ENCODE measurements at places on chromosomes 3 and 15.

DNA sequence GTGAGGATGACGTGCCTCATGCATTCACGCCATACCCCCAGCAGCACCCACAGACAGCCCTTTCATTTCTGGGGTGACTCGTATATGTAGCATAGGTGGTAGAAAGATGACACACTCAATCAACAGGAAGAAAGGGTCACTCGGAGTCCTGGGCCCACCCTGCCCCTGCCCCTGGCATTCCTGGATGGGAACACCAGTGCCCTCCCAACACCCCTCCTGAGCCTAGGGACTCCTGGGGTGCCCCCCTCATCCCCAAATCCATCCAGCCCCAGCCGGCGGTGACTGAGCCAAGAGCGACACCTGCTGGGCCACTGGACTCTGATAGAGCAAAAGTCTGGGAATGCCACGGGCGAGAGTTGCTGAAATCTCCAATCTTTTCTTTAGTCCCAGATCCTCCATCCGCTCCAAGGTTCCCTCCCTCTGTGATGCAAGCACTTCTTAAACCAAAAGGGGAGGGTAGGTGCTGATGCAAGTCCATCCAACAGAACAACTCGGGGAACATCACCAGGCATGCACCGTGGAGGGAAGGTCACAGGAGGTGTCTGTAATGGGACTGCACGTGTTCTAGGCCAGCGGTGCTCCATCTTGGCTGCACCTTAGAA is 31.1 kb downstream of the ACAN start:
- no peaks in the 10 kb centered on the region for H3K36me3 ChIP-seq
- no peak overlapping the region for H3K4me3 ChIP-seq
- H3K27ac ChIP-seq, result peak overlapping the region; percentile 13
- H3K27me3 ChIP-seq, result no peaks in the 10 kb centered on the region
- no peaks in the 10 kb centered on the region for H3K4me1 ChIP-seq
- DNase-seq, result peak; percentile 38

DNA sequence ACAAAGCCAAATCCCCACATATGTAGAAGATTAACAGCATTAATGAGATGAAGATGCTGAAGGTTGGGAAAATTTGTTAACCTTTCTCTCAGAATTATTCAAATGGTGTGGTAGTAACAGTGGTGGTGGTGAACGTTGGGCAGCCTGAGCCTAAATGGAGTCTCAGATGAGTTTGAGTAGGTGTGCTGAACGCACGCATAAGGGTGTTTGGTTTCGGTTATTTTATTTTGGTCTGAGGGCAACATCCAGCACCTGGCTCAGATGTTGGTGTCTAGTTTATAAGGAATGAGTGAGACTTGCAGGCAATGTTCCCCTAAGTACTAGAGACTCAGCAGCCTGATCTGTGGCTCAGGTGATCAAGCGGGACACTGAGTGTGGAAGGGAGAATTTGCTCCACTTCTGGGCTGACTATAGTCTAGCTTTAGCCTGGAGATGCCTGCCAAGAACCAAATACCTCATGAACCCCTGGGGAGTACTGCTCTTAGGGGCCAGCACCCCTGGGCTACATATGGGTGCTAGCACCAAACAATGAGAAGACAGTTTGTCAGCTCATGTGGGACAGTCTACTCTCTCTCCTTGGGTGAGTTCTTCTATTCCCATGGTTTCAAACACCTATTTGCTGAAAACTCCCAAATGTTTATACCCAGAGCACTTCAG is 39.5 kb upstream of the ATP2C1 start:
- no peaks in the 10 kb centered on the region for H3K36me3 ChIP-seq
- DNase-seq, result no peak
- no peaks in the 10 kb centered on the region for H3K27me3 ChIP-seq
- H3K27ac ChIP-seq, result no peak overlapping the region
- no peak overlapping the region for H3K4me3 ChIP-seq

DNA sequence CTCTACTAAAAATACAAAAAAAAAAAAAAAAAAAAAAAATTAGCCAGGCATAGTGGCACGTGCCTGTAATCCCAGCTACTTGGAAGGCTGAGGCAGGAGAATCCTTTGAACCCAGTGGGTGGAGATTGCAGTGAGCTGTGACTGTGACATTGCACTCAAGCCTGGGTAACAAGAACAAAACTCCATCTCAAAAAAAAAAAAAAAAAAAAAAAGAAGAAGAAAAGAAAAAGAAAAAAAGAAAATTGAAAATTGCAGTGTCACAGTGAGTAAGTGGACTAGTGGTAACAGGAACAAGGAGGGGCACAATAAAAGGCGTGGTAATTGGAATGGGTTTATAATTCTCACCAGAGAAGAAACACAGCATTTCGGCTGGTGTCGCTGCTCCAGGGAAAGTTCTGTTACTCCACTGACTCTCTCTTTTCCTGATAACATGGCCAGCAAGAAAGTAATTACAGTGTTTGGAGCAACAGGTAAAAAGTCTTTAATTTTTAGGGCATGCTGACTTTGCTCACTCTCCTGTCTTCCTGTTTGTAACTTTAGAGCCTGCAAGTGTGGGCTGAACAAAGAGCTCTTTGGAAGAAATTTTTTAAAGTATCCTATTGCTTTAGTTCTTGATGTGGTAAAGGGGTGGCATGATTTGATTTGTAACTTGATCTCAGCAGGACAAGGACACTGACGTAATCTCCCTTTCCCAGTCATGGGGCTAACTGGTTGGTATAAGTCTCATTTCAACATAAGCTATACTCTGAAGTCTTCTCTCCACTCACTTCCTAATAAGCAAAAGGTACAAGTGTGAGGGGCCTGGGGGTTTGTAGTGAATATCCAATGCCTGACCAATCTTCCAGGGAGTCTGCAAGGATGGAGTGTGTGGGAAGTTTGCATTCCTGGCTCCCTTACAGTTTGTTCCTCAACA is 22.1 kb upstream of the TRA2B start:
- no peak for DNase-seq
- no peaks in the 10 kb centered on the region for H3K27me3 ChIP-seq
- H3K36me3 ChIP-seq, result no peaks in the 10 kb centered on the region

DNA sequence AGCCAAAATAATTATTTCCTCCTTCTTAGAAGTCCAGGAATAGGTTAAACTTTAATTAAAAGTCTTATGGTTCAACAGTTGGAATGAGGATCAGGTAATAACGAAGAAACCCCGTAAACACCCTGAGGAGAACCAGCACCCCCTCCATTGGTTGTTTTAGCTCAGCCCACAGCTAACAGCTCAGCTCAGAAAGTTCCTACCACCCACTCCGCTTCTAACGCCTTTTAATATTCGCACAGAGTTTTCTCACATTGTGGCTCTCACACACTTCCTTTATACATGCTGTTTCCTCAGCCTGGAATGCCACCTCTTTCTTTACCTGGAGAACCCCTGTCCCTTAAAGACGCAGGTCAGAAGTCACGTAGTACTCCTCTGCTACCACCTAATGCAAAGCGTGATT is 17.0 kb downstream of the CX3CR1 start:
- DNase-seq, result no peak
- no peaks in the 10 kb centered on the region for H3K27me3 ChIP-seq
- no peak overlapping the region for H3K4me3 ChIP-seq
- H3K4me1 ChIP-seq, result no peaks in the 10 kb centered on the region

GRCh38 chr3:40169983-40170382 is 139.5 kb upstream of the EIF1B start:
- H3K4me1 ChIP-seq, result no peaks in the 10 kb centered on the region
- DNase-seq, result no peak
- no peak overlapping the region for H3K27ac ChIP-seq
- no peak overlapping the region for H3K4me3 ChIP-seq
- H3K27me3 ChIP-seq, result no peaks in the 10 kb centered on the region

GRCh38 chr3:69072928-69073327 is 7.2 kb downstream of the UBA3 start:
- H3K36me3 ChIP-seq, result no peaks in the 10 kb centered on the region
- H3K27me3 ChIP-seq, result no peaks in the 10 kb centered on the region
- no peak overlapping the region for H3K4me3 ChIP-seq
- H3K27ac ChIP-seq, result no peak overlapping the region

DNA sequence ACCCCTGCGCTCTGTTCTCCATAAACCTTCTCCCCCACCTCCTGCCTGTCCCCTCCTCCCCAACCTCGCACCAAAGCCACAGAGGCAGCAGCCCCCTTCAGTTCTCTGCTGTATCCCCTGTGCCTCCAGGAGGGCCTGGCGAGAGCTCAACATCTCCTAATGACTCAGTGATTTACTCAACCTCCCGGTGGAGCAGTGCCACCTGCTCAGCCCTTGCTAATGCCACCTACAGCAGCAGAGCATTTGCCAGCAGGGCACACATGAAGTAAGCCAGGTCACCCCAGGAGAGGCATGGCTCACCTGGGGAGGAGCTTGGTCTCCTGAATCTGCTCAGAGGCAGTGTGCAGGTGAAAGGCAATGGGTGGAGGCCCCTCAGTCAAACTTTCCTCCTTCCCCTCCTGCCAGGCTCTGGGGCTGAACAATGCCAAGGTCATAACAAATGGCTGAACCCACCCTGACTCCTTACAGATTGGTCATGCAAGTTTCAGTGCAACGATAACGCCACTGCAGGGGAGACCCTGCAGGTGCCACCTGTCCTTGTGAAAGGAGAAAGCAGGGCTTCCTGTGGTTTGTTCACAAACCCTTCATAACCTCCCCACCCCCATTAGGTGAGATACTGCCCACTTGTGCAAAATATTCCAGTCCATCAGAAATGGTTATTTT is 19.8 kb downstream of the TRPM1 start:
- no peaks in the 10 kb centered on the region for H3K36me3 ChIP-seq
- H3K4me3 ChIP-seq, result no peak overlapping the region
- H3K4me1 ChIP-seq, result no peaks in the 10 kb centered on the region
- DNase-seq, result no peak
- no peak overlapping the region for H3K27ac ChIP-seq
- H3K27me3 ChIP-seq, result no peaks in the 10 kb centered on the region

DNA sequence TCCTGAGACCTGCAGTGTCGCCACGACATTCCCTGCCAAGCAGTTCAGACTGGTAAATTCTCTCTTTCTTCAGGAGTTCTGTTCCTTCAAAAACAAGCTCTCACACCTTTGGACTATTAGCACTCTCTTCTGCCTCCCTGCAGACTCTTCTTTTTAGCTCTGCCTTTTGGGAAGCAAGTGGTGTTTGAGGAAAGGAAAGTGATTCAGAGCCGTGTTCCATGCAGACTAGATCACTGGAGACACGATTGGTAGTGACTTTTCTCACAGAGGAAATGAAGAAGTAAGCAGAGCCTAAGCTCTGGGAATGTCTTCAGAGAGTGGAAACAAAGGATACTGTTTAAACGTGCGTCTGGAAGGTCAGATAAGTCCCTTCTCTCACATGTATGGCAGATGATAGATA is 270.6 kb upstream of the TPRG1 start:
- H3K27ac ChIP-seq, result peak overlapping the region; percentile 19
- H3K4me1 ChIP-seq, result no peaks in the 10 kb centered on the region

- no peak overlapping the region for H3K4me3 ChIP-seq
- no peaks in the 10 kb centered on the region for H3K27me3 ChIP-seq
- DNase-seq, result peak; percentile 75
- peaks cover 23% of the 10 kb centered on the region for H3K4me1 ChIP-seq
- H3K36me3 ChIP-seq, result no peaks in the 10 kb centered on the region
Measured at GRCh38 chr3:157104521-157104920, 55.4 kb downstream of the CCNL1 start.

All from uterus (tissue), 4 donors.